Hematopoietic multipotent progenitor cell (in vitro differentiated cells): ENCODE measurements at places on chromosomes 5 and 9. TPM values are rescaled to one million over a fixed set of nuclear protein-coding genes. Genes with fewer than 3 reads are reported as not detected.

The CCDC180 gene
- total RNA-seq = 4.0 TPM

DNA sequence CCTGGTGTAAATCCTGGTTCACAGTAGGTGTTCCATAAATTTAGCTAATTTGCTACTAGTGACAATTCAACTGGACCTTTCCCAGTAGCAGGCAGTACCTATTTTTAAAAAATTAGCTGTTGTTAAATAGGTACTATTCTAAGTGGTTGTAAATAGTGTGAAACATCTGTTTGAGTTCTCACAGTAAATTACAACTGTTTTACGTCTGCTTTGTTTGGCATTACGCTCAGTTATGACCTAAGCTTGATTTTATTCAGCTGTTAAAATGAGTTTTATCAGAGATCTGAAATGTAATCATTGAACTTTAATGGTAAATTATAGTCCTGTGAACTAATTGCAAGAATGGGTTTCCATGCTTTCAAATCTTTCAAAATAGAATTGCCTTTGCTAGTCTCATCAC, 93.9 kb downstream of the GPBP1 start:
- no peak for DNase-seq

DNA sequence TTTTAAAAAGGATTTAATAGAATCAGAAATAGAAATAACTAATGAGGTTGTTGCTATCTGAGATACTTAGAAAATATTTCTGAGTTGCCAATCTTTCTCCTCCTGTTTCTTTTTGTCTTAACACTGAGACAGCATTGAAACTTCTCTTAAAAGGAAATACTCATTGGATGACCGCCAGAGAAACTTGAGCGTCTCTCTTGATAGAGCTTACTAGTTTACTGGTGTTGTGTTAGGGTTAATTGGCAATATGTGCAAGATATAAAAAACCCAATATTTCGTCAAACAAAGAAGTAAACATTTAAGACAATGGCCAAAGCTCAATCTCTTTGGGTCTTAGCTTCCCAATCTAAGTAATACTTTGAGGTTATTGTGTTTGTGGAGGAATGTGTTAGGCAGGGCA, 176.4 kb upstream of the CHD1 start:
- DNase-seq = peak; percentile 18

- DNase-seq = no peak
These were observed 624.1 kb downstream of the NR2F1-AS1 start for GRCh38 chr5:92956886-92957285.

- no peak for DNase-seq
These were observed 79.5 kb upstream of the IL12B start for GRCh38 chr5:159409801-159410200.

GRCh38 chr5:164202338-164202737, 696.9 kb downstream of the MAT2B start:
- DNase-seq = no peak

GRCh38 chr5:33438996-33439395, 1.8 kb upstream of the TARS1 start:
- no peak for DNase-seq

The PCDHGA5 gene
- total RNA-seq = 1.1 TPM

The GADD45G gene
- total RNA-seq = 7.3 TPM

DNA sequence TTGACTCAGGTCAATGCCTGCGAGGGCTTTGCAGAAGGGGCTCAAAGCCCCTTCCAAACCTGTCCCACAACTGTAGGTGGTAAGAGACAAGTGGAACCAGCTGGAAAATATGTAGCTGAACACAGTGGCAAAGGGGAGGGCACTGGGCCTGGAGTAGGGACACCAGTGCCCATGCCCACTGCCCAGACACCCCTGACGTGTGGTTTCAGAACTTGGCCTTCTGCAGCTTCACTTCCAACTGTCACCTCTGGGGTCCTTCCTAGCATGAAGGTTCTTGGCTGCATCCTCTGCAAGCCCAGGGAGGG, 233.1 kb upstream of the IRX1 start:
- DNase-seq = no peak

DNA sequence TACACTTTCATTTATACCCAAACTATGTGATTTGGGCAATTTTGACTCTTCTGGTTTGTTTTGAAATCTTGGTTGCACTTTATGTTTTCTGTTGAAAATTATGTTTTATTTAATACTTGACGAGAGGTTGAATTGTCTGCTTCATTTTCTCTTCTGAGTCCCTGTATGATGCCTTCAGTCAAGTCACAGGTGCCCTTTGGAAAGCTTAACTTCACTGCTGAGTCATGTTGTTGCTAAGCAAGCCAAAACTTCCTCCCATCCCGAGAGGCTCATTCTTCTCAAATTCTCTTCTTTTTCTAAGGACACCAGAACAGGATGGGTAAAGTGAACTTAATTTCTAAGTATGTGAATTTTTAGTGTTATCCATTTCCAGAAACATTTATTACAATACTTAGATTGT, 455.3 kb upstream of the PTGER4 start:
- DNase-seq = no peak

The NUTM2G gene
- total RNA-seq = not detected

DNA sequence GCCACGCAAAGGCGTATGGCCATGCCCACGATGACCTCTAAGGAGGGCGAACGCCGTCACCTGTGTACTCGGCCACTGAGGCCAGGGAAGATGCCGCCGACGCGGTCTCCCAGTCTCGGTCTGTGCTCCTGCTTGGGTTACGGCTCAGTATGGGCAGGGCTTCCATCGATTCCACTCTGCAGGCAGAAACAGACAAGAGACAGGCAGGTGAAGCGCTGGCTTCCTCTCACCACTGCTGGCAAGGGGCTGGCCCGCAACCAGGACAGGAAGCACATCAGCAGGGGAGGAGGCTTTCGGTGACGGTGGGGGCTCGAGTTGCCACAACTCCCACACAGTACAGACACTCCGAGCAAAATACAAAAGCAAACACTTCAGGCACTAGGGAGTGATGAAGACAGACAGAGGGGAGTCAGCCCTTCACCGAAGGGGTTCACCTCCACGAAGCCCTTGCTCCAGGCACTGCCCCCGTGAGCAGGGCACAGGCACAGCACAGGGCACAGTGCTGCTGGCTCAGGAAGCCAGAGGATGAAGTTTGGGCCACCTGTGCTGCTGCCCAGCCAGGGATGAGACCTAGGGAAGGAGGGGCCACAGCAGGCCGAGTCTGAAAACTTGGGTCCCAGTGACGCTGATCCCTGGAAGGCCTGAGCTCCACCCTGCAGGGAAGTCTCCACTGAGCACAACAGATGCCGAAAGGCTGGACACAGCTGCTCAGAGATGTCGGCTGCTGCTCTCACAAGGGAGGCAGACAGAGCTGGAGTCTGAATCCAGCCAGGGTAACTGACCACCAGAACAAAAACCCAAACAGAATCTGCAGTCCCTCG, 91.3 kb downstream of the CAMSAP1 start:
- DNase-seq = no peak

The FAM153A gene
- 0.27 TPM for total RNA-seq

GRCh38 chr5:7096294-7096693, 299.6 kb upstream of the ADCY2 start:
- no peak for DNase-seq

- no peak for DNase-seq
These were observed 17.9 kb downstream of the MRPS27 start for GRCh38 chr5:72302171-72302570.

The C6 gene
- total RNA-seq = not detected

DNA sequence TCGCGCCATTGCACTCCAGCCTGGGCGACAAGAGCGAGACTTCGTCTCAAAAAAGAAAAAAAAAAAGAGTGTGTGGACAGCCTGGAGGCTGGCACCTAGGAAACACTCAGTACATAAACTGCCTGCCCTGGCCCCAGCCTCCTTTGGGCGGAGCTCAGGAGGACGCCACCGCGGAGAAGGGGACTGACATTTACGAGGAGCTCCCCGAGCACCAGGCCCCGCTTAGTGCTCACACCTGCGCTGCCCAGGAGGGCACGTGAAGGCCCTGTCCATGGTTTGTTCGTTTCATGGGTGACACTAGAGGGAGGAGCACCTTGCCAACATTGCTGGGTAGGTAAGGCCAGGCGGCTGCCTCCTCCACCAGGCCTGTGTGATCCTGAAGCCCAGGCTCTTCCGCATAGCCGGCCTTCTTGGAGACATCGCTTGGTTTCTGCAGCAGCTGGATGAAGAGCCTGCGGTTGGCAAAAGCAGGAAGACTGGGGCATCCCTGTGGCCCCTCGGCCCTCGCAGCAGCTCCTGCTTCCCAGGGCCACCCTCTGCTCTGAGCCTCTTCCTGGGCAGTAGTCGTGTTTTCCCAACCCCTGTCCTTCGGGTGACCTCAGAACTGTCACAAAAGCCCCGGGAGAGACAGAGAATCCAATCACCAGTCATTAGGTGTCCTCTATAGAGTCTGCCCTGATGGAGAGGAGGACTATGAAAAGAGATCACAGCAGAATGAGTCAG, 26.2 kb upstream of the LAMC3 start:
- no peak for DNase-seq

- no peak for DNase-seq
These were observed 185.7 kb downstream of the ATPSCKMT start for GRCh38 chr5:10063997-10064396.
